Activated CD8-positive, alpha-beta memory T cell treated with anti-CD3 and anti-CD28 coated beads, Interleukin-2, amount 50 U/mL, for 4 hours (primary cell): ENCODE measurements at places on chromosomes 1 and 21.

GRCh38 chr21:44800103-44800502 is 1.5 kb downstream of the UBE2G2 start:
- no peak for DNase-seq

DNA sequence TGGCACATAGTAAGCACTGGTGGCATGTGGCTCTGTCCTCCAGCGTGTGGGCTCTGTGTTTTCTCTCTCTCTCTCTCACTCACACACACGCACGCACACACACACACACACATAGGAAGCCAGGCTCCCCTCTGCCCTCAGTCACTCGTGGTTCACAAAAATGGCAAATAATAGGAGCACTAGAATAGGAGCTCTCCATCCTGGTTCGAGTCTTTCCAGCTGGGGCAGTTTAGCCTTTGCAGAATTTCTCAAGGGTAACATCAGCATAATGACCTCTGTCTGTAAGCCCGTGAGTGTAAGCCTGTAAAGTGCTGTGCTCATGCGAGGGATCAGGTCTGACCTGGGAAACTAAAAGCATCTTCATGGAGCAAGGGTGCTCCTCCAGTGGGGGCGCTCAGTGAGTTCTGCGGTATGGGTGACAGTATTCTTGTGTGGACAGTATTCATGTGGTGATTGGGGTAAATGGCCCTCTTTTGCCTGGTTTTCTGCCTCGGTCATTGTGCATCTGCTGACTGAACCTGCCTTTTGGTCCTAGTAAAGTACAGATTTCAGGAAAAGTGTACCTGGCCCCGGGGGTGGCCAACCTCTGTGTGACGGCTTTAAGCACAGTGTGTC is 842 bp upstream of the ZC3H12A start:
- DNase-seq = peak; percentile 36

DNA sequence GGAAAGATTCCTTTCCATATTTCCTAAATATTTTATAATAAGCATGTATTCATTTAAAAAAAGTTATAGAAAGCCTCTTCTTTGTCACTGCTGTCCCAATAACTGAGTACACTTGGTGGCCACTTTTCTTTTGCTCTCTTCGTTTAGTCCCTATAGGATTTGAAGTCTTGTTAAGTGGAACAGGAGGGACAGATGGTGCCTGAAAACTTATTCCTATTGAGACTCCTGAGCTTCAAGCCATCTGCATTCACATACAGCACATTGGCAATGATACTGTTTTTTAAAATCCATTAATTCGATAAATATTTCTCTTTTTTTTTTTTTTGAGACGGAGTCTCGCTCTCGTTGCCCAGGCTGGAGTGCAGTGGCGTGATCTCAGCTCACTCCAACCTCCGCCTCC is 2.0 kb upstream of the ZBTB40 start:
- no peak for DNase-seq

GRCh38 chr1:179941454-179941853 is 13.2 kb upstream of the CEP350 start:
- no peak for DNase-seq

GRCh38 chr21:45042664-45043161 is 31.7 kb upstream of the ADARB1 start:
- no peak for DNase-seq

GRCh38 chr1:201876148-201876818 is 12.4 kb upstream of the SHISA4 start:
- no peak for DNase-seq
